Activated CD8-positive, alpha-beta memory T cell treated with anti-CD3 and anti-CD28 coated beads, Interleukin-2, amount 10 ng/mL, durations not matched to agents 7 days and 5 days (primary cell): ENCODE measurements at places on chromosomes 16 and 17. TPM values are rescaled to one million over a fixed set of nuclear protein-coding genes. Genes with fewer than 3 reads are reported as not detected.

Gene CX3CL1
- total RNA-seq, result not detected

DNA sequence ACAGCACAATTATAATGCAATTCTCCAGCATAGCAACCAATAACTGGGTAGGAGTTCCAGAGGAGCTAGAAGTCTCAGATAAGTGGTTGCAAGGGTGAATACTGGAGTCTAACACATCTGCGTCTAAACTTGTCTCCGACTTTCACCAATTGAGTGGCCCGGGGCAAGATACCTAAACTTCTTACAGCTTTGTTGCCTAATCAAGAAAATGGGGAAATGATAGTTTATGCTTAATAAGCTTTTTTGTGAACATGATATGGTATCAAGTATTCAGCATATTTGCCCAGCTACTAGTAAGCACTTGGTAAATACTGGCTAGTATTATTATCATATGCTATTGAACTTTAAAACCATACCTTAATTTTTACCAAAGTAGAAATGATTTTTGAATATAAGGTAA, 183.5 kb downstream of the KCNJ2 start:
- H3K27ac ChIP-seq, result no peak overlapping the region
- no peaks in the 10 kb centered on the region for H3K36me3 ChIP-seq
- H3K4me3 ChIP-seq, result no peak overlapping the region

GRCh38 chr17:39763051-39763820, 25.5 kb downstream of the GRB7 start:
- H3K36me3 ChIP-seq, result peaks cover 68% of the 10 kb centered on the region
- peak; percentile 9 for DNase-seq
- H3K4me3 ChIP-seq, result no peak overlapping the region
- peak overlapping the region; percentile 1 for H3K27ac ChIP-seq
- no peaks in the 10 kb centered on the region for H3K27me3 ChIP-seq

Gene CNTD1
- not detected for total RNA-seq

- peaks cover 2% of the 10 kb centered on the region for H3K4me1 ChIP-seq
- no peak overlapping the region for H3K4me3 ChIP-seq
- H3K36me3 ChIP-seq, result no peaks in the 10 kb centered on the region
- H3K27me3 ChIP-seq, result peaks cover 14% of the 10 kb centered on the region
Measured at GRCh38 chr17:34665150-34665806, 85.9 kb downstream of the TMEM132E start.

- H3K27ac ChIP-seq, result no peak overlapping the region
- H3K27me3 ChIP-seq, result peaks cover 65% of the 10 kb centered on the region
- peak overlapping the region; percentile 44 for H3K4me3 ChIP-seq
- H3K4me1 ChIP-seq, result peaks cover 27% of the 10 kb centered on the region
- H3K36me3 ChIP-seq, result peaks cover 1% of the 10 kb centered on the region
Measured at GRCh38 chr17:30236766-30237165, 1.3 kb upstream of the SLC6A4 start.

DNA sequence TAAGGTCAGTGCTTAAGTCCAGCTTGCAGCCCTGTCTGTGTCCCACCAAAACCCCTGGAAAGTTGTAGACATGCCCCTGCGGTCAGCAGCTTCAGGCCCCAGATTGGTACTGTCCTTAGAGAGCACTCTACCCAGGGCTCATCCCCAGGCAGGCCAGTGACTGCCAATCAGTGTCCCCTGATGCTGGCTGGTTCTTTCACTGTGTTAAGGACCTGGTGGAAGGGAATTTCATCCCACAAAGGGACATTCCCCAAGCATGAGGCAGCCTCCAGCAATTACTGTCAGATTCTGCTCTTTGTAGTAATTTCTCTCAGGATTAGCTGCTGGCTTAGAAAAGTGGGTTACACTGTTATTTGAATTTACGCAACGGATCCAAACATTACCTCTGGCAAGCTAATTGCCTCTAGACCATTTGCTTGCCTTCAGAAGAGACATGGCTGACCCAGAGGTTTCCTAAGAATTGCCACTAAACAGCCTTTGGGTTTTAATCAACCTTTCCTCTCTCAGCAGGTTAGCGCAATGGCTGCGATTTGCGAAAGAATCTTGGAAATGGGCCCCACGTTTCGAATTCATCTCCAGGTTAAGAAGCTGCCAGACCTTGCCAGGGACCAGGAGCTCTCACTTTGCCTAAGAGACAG, 5.9 kb downstream of the IRX6 start:
- H3K27ac ChIP-seq, result no peak overlapping the region
- no peak for DNase-seq
- H3K4me1 ChIP-seq, result peaks cover 3% of the 10 kb centered on the region
- H3K4me3 ChIP-seq, result no peak overlapping the region

DNA sequence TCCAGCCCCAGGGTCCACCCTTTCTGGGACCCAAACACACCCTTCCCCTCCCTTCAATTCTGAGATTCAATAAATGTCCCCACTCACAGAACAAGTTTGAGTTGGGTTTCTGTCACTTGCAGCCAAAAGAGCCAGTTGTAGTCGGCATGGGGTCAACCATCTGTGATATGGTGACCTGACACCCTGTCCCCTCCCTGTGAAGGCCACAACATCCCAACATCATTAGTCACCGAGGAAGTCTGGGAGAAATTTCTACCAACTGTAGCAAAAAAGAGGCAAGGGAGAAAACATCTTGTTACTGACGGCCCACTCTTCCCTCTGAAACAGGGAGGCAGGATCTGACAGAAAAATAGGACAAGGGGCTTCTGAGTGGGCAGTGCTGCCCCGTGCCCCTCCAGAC, 638 bp upstream of the LYZL6 start:
- peaks cover 9% of the 10 kb centered on the region for H3K4me1 ChIP-seq
- H3K27ac ChIP-seq, result no peak overlapping the region
- no peak for DNase-seq
- peaks cover 9% of the 10 kb centered on the region for H3K36me3 ChIP-seq

DNA sequence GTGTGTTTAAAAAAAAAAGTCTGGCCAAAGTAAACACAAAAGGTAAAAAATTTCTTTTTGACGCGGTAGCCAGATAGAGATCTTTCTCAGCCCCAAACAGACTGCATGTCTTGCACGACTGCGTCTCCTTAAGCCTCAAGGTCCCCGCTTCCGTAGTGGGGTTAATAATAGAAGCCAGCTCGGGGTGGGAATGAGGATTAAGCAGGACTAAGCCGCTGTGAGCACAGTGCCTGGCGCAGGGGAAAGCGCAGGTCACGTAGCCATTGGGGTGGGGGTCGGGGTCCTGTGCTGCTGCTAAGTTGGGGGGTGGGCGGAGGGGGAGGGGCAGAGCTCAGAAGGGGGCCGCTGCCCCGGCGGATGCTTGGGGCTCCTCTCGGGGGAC, 521 bp downstream of the GGA2 start:
- H3K36me3 ChIP-seq, result peaks cover 34% of the 10 kb centered on the region
- H3K4me1 ChIP-seq, result peaks cover 67% of the 10 kb centered on the region
- peak overlapping the region; percentile 80 for H3K4me3 ChIP-seq
- H3K27me3 ChIP-seq, result no peaks in the 10 kb centered on the region

Gene C1QTNF1
- total RNA-seq, result not detected

- H3K4me1 ChIP-seq, result peaks cover 44% of the 10 kb centered on the region
- H3K36me3 ChIP-seq, result peaks cover 1% of the 10 kb centered on the region
- peak overlapping the region; percentile 50 for H3K4me3 ChIP-seq
- H3K27me3 ChIP-seq, result peaks cover 17% of the 10 kb centered on the region
- peak overlapping the region; percentile 67 for H3K27ac ChIP-seq
Measured at GRCh38 chr17:36148559-36149295, 27.7 kb downstream of the TBC1D3B start.

- peak; percentile 72 for DNase-seq
- no peaks in the 10 kb centered on the region for H3K27me3 ChIP-seq
- peak within 1 kb of the TSS; percentile 90 for H3K27ac ChIP-seq
- H3K4me3 ChIP-seq, result peak within 1 kb of the TSS; percentile 88
- H3K36me3 ChIP-seq, result peaks cover 53% of the 10 kb centered on the region
Measured at GRCh38 chr17:77140878-77141767, at the start of gene SEC14L1. Gene SEC14L1, plus strand, starts transcription at chr17:77140969. Its CDS starts 2,628 bp downstream, at chr17:77143597.

Gene MT1E
- 54.1 TPM for total RNA-seq

DNA sequence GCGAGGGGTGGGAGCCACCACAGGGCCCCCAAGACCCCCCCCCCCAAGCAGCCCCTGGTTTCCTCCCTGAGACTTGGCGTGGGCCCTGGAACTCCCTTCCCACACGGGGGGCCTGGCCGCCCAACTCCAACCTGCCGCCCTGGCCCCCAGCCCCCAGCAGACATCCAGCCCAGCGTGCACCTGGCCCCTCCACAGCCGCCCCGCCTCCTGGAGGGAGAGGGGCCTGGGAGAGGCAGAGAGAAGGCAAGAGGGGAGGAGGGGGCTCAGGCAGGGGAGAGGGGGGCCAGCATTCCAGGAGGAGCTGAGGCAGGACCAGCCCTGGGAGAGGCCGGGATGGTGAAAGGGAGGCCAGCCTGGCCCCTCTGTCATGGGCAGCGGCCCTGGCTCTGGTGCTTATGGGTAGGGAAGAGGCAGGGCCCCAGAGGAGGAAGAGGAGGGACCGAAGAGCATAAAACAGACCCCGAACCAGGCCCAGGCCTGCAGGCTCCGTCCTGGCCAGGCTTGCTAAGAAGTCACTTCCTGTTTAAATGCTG, 16.7 kb downstream of the IL34 start:
- no peak overlapping the region for H3K4me3 ChIP-seq
- H3K36me3 ChIP-seq, result no peaks in the 10 kb centered on the region
- H3K27ac ChIP-seq, result no peak overlapping the region
- peaks cover 4% of the 10 kb centered on the region for H3K4me1 ChIP-seq
- no peaks in the 10 kb centered on the region for H3K27me3 ChIP-seq

DNA sequence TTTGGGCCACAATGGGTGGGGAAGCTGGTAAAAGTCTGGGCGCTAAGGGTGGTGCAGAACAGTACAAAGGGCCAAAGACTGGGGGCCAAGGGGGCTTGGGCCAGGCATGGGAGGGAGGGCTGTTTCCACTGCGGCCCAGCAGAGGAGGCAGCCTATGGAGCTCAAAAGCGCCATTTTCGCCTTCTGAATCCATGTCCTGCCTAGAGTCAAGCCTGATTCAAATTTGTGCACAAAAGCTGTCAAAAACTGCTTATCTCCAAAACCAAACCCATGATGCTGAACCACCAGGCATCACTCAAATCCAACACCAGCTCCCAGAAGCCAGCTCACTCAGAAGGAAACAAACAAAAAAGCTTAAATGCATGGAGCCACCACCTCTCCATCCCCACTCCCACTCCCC, 16.0 kb downstream of the COG7 start:
- no peak overlapping the region for H3K4me3 ChIP-seq
- peaks cover 22% of the 10 kb centered on the region for H3K36me3 ChIP-seq
- H3K27me3 ChIP-seq, result no peaks in the 10 kb centered on the region
- peak overlapping the region; percentile 29 for H3K27ac ChIP-seq
- peaks cover 4% of the 10 kb centered on the region for H3K4me1 ChIP-seq

Gene TP53I13
- total RNA-seq, result 97.0 TPM

GRCh38 chr17:57097832-57098421, 12.9 kb downstream of the AKAP1 start:
- peaks cover 5% of the 10 kb centered on the region for H3K4me1 ChIP-seq
- no peaks in the 10 kb centered on the region for H3K27me3 ChIP-seq
- peak overlapping the region; percentile 25 for H3K27ac ChIP-seq
- peaks cover 3% of the 10 kb centered on the region for H3K36me3 ChIP-seq
- no peak for DNase-seq

GRCh38 chr17:1916316-1916715, 86.5 kb downstream of the RPA1 start:
- H3K4me1 ChIP-seq, result no peaks in the 10 kb centered on the region
- no peaks in the 10 kb centered on the region for H3K36me3 ChIP-seq
- DNase-seq, result no peak
- H3K4me3 ChIP-seq, result no peak overlapping the region
- peaks cover 24% of the 10 kb centered on the region for H3K27me3 ChIP-seq

DNA sequence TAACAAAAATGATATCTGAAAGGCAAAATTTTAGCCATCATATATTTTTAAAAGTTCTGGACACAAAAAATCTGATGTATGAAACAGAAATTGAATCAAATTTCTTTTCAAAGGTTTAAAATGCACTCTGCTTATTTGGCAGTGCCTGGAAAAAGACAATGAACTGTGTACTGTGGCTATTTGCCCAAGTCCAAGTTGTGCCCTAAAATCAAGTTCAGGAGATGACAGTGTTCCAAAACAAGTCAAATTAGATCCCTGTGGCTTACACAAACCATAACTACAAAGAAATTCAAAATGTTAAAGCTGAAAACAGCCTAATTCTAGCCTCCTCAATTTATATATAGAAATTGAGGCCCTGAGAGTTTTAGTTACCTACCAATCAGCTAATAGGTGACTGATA, 25.6 kb downstream of the CMC2 start:
- H3K27ac ChIP-seq, result no peak overlapping the region
- H3K27me3 ChIP-seq, result no peaks in the 10 kb centered on the region
- DNase-seq, result no peak
- peaks cover 22% of the 10 kb centered on the region for H3K36me3 ChIP-seq
- H3K4me1 ChIP-seq, result peaks cover 9% of the 10 kb centered on the region

Gene CHD9NB
- 0.52 TPM for total RNA-seq

DNA sequence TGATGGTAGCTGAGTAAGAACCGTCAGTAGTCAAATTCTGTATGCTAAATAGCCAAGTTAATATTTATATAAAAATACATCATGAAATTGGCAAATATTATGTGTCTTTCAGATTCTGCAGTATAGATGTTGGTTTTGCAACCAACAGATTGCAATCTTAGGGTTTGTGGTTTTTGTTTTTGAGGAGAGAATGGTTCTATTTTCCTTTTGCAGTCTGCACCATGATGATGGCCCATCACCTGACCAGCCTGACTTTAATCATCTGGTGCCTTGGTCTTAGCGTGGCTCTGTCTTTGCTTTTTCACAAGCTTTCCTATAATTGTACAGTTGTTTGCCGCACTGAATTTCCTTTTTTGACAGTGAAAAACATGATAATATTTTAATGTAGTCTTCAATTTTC, 50.7 kb downstream of the NUP93 start:
- H3K36me3 ChIP-seq, result no peaks in the 10 kb centered on the region
- no peak overlapping the region for H3K27ac ChIP-seq
- peaks cover 3% of the 10 kb centered on the region for H3K27me3 ChIP-seq
- peaks cover 39% of the 10 kb centered on the region for H3K4me1 ChIP-seq

GRCh38 chr16:70428178-70428998, 10.5 kb downstream of the ST3GAL2 start:
- peak overlapping the region; percentile 9 for H3K4me3 ChIP-seq
- H3K27me3 ChIP-seq, result no peaks in the 10 kb centered on the region
- peak; percentile 70 for DNase-seq
- H3K36me3 ChIP-seq, result peaks cover 6% of the 10 kb centered on the region
- peaks cover 43% of the 10 kb centered on the region for H3K4me1 ChIP-seq

- H3K27me3 ChIP-seq, result no peaks in the 10 kb centered on the region
- peaks cover 36% of the 10 kb centered on the region for H3K4me1 ChIP-seq
- peaks cover 4% of the 10 kb centered on the region for H3K36me3 ChIP-seq
- no peak for DNase-seq
Measured at GRCh38 chr17:2094891-2095535, 40.1 kb downstream of the HIC1 start.

Gene TMEM238L
- total RNA-seq, result not detected

GRCh38 chr17:50596191-50597037, 35.9 kb downstream of the CACNA1G start:
- no peaks in the 10 kb centered on the region for H3K4me1 ChIP-seq
- DNase-seq, result no peak
- H3K4me3 ChIP-seq, result no peak overlapping the region
- H3K36me3 ChIP-seq, result no peaks in the 10 kb centered on the region
- H3K27ac ChIP-seq, result no peak overlapping the region
- peaks cover 4% of the 10 kb centered on the region for H3K27me3 ChIP-seq

DNA sequence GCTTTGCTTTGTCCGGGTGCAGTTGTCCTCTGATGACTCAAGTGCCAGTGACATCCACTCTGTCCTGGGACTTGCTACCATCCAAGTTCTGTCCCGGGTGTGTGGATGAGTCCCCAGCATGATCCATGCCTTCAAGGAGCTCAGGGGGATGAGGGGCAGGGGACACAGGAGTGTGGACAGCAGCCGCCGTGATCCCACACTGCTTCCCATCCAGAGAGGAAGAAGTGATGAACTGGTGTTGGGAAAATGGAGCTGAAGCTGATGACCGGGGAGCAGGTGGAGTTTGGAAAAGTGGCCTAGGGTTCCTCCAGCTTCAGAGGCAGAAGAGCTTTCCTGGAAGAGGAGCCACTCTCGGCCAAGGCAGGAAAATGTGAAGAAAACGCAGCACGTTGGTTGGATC, 249.6 kb upstream of the TNRC6C start:
- no peak overlapping the region for H3K4me3 ChIP-seq
- no peaks in the 10 kb centered on the region for H3K4me1 ChIP-seq
- H3K36me3 ChIP-seq, result no peaks in the 10 kb centered on the region
- no peak overlapping the region for H3K27ac ChIP-seq
- peak; percentile 28 for DNase-seq

Gene ZNF500
- total RNA-seq, result 10.4 TPM
